Right ventricle myocardium inferior (tissue), 1 donor: ENCODE measurements at places on chromosomes 12 and 14.

DNA sequence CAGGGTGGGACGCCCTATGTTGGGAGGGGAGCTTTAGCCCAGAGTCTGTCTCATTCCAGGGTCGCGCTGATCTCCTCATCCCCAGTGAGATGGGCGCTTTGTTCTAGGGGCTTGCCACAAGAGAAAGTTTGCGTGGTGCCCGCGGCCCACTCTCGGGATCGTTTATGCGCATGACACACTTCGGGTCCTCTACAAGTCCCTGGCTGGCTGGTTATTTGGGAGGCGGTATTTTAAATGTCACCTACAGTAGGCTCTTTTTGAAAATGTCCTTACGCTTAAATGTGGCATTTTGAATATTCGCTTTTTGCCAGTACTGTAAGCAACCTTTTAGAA lies 541 bp downstream of the GOLT1B start:
- no peak for DNase-seq

DNA sequence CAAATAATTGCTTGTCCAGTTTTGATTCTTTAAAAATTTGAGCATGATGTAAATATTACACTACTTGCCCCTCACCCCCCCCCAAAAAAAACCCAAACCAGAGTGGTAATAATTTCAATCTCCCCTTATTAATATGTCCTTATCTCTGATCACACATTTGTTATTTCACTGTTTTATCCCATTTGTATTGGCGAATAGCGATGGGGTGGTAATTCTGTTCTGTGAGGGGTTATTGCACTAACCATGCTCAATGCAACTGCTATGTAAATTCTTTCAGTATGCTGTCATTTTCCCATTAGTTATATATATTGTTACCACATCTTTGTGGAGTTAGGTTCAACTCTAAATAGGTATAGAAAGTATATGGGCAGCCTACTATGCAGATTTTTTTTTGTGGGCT lies 1.1 kb downstream of the RIMKLB start:
- no peak for DNase-seq

- DNase-seq: no peak
These were observed 848.0 kb upstream of the USP15 start for GRCh38 chr12:61412201-61412600.

DNA sequence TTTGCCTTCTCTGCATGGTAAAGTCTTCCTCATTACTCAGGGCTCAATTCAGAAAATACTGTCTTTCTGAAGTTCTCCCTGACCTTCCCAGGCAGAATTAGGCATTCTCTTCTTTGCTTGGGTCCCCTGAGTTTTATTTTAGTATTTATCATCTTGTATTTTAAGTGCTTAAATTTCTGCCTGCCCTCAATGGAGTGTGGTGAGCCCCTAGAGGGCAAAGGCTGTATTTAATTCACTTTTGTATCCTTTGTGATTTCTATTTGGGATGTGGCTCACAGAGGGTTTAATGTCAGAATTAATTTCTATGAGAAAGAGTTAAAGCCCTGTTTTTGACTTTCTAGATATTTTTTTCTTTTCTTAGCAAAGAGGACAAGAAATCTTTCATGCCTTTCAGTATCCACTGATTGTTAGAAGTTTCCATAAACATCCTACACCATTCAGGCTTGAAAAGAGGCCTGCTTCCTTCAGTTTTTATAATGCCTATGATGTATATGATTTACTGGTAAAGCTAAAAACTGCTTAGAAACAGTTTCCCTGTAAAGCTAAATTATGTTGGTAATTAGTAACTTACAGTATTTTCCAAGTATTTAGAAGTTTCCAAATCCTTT lies 55.6 kb upstream of the PTPRB start:
- no peak for DNase-seq
